ENCODE measurements at places on chromosomes 3 and 15. TPM values are rescaled to one million over a fixed set of nuclear protein-coding genes. Genes with fewer than 3 reads are reported as not detected.

The SUSD5 gene
- 8.4 TPM for total RNA-seq

The ATP10A gene
- 14.9 TPM for total RNA-seq

The FANCD2 gene
- 3.1 TPM for total RNA-seq

The SYNM gene
- total RNA-seq, result 24.0 TPM

The SERPINI2 gene
- total RNA-seq, result not detected

The LMOD3 gene
- 0.07 TPM for total RNA-seq

The GOLGA6A gene
- total RNA-seq, result 0.07 TPM

The MED12L gene
- 1.0 TPM for total RNA-seq

The DUOXA2 gene
- total RNA-seq, result not detected

The SLC2A2 gene
- total RNA-seq, result not detected
